ENCODE measurements at places on chromosomes 7 and 10.

DNA sequence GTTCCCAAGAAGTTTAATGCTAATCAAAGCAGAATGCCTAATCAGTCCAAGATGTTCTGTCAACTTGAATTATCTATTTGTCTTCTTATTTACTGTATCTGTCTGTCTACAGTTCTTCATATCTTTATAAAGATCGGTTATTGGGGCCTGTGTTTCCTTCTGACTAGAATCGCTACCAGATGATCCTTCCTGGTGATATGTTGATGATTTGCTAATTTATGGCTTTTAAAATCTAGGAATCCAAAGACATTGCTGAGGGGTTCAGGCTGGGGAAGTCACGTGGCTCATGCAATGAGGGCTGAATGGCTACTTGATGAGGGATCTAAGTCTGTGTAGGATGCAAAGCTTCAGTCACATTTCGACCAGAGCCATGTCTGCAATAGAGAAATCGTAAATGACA is 536.3 kb downstream of the KCNMA1 start:
- DNase-seq: no peak

DNA sequence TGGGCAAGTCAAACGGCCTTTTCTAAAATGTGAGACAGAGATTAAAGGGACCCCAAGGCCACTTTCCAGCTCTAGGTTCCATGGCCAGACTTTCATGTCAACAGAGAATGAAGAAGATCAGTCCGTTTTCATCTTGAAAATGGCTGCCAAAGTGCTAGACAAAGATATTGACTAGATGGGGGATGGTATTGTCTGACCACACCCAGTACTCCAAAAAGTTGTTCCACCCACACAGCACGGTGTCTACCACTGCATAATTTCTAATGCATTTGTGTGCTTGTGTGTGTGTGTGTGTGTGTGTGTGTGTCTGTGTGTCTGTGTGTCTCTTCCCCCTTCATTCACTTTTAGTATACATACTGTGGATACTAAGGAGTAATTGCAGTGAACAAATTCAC is 1.3 kb downstream of the COL1A2 start:
- DNase-seq: no peak

- no peak for DNase-seq
These were observed 172.7 kb upstream of the GDF10 start for GRCh38 chr10:47127188-47127785.

GRCh38 chr7:46960970-46961369 is 620.9 kb downstream of the TNS3 start:
- DNase-seq: no peak

GRCh38 chr10:87979847-87980246 is 116.4 kb downstream of the PTEN start:
- DNase-seq: no peak

- no peak for DNase-seq
These were observed 30.8 kb downstream of the LSMEM1 start for GRCh38 chr7:112511451-112512202.

DNA sequence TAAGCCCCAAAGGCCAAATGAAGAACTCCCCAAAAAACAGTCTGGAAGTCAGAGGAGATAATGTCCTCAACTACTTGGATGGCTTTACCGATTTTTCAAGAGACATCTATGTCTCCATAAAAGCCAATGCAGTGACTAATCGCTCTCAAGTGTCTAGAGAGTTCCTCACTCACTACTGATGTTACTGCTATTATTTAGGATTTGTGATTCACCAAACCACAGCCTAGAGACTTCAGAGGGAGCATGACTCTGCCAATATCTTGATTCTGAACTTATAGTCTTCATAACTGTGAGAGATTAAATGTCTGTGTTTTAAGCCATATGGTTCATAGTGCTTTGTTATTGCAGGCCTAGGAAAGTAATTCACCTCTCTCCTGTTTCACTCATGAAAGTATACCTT is 160.2 kb downstream of the IPMK start:
- DNase-seq: no peak

- no peak for DNase-seq
These were observed 31.1 kb upstream of the TMEM273 start for GRCh38 chr10:49219248-49219647.

- DNase-seq: no peak
These were observed 133.8 kb upstream of the CCDC6 start for GRCh38 chr10:60040014-60040662.

GRCh38 chr10:21194510-21194993 is 297.4 kb upstream of the NEBL start:
- peak; percentile 69 for DNase-seq

DNA sequence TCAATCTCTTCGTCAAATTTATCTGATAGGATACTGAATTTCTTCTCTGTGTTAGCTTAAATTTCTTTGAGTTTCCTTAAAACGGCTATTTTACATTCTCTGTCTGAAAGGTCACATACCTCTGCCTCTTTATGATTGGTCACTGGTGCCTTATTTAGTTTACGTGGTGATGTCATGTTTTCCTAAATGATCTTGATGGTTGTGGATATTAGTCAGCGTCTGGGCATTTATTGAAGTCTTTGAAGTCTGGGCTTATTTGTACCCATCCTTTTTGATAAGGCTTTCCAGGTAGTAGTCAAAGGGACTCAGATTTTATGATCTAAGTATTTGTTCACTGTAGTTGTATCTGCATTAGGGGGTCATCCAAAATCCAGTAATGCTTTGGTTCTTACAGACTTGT is 1407.5 kb upstream of the LRRTM3 start:
- DNase-seq: peak; percentile 78

GRCh38 chr10:4359003-4359402 is 467.0 kb upstream of the AKR1E2 start:
- peak; percentile 2 for DNase-seq

DNA sequence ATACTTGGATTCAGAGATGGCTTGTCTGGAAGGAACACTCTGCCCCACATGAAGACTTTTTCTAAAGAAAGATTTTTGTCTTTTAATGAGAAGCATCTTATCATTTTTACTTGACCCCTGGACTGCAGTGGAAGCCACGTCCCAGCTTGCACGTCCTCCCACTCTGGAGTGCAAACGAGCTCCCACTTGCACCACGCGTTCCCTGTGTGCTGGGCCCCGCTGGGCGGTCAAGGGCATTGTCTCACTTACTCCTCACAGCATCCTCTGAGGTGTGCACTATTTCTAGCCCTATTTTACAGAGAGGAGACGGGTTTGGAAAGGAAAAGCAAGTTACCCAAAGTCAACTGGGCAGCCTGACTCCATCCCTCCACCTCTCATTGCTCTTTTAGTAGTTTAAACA is 175.2 kb downstream of the HIBADH start:
- DNase-seq: no peak

DNA sequence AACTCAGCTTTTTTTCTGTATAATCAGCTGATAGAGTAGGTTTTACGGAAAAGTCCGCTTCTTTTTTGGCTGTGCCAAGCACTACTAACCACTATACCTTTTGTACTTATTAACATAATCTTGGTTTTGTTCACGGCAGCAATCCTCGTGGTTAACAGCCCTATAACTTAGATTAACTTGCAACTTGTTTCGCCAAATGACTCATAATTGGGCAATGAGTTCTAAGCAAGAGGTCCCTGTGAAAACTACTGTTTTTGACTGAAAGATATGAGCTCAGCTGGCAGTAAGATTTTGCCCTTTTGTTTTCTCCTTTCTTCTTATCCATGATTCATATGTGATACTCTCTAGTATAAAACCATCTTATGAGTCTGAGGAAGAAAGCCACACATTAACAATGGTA is 345.0 kb upstream of the PCDH15 start:
- DNase-seq: peak; percentile 77

- DNase-seq: no peak
These were observed 804.3 kb upstream of the COBL start for GRCh38 chr7:52120912-52121311.

GRCh38 chr10:116141246-116141645 is 131.8 kb downstream of the GFRA1 start:
- DNase-seq: no peak

DNA sequence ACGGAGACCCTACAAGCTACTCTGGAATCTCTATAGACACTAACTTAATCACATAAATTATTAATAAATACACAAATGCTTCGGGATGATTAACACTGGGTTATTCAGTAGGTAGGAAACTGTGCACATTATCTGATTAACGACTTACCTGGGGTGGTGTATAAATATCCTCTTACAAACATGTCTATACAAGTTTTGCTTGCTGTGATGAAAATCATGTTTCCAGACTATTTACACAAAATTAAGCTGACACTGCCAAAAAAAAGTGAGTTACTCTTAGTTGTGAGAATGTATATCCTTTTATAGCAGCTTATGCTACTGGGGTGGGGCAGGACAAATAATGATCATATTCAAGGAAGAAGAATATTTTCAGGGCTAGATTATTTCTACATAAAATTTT is 314.6 kb downstream of the C7orf25 start:
- no peak for DNase-seq

GRCh38 chr10:5575482-5576153 is 50.9 kb downstream of the CALML3 start:
- DNase-seq: no peak

DNA sequence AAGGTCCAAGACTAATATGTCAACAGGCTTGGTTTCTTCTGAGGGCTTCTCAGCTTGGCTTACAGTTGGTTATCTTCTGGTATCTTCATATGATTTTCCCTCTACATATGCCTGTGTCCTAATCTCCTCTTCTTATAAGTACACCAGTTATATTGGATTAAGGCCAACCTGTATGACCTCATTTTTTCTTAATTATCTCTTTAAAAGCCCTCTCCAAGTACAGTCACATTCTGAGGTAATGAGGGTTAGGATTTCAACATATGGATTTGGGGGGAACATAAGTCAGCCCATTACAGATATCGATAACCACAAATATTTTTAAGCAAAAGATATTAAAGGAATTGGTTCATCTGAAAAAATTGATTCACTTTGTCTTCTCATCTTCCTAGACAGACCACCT is 49.2 kb downstream of the IQUB start:
- no peak for DNase-seq

GRCh38 chr7:86980223-86980622 is 79.2 kb downstream of the ELAPOR2 start:
- no peak for DNase-seq

GRCh38 chr7:144713850-144714249 is 122.0 kb downstream of the TPK1 start:
- DNase-seq: no peak

DNA sequence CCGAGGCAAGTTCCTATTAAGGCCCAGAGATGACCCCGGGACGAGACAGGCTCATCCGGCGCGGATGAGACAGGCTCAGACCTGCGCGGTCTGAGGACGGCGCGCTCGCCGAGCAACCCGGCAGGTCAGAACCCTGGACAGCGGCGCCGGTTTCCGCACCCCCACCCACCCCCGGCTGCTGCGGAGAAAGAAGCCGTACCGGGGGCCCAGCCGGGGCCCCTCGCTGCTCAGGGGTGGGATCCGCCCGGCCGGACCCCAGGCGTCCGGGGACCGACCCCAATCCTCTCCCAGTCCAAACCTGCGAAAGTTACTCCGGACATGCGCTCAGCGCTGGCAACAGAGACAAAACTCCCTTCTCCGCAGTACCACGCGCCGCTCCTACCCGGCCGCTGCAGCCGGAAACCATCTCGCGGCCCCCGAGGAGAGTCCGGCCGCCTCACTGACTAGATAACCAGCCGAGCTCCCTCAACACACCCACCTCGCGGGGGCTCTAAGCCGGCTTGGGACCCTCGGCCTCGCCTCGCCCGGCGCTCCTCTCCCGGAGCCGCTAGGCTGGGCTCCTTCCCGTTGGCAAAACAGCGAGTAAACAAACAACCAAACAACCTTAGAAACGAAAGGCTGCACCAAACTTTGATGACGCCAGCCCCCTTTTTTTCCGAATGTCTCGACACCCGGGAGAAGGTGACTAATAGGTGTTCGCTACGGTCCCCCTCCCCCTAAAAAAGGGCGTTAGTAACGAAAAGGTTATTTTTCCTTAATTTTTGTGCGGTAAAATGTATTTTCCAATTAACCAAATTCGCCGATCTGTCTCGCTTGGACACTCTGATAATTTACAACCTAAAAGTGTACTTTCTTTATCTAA is 2.3 kb upstream of the DRGX start:
- peak; percentile 45 for DNase-seq

GRCh38 chr7:77413861-77414424 is 2.2 kb downstream of the GSAP start:
- no peak for DNase-seq

DNA sequence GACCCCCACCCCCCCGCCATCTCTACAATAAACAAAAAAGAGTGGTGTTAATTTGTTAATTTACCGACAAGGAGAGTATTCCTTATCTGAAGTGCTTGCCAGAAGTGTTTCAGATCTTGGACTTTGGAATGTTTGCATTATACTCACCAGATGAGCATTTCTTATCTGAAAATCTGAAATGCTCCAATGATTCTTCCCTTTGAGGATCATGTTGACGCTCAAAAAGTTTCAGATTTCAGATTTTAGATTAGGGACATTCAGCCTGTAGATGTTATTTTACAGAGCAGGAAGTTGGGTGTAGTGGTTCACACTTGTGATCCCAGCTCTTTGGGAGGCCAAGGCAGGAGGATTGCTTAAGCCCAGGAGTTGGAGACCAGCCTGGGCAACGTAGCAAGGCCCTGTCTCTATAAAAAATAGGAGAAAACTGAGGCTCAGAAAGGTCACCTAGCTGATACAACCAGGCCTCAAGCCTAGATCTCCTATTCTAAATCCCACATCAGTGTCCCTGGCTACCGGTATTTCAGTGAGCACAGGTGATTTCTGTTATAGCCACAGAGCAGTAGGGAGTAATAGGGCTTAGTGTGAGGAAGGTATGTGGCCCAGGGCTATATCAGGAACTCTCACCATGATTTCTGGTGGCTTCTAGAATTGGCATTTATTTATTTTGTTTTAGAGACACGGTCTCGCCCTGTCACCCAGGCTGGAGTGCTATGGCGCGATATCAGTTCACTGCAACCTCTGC is 35.4 kb downstream of the TMEM120A start:
- DNase-seq: peak; percentile 45

DNA sequence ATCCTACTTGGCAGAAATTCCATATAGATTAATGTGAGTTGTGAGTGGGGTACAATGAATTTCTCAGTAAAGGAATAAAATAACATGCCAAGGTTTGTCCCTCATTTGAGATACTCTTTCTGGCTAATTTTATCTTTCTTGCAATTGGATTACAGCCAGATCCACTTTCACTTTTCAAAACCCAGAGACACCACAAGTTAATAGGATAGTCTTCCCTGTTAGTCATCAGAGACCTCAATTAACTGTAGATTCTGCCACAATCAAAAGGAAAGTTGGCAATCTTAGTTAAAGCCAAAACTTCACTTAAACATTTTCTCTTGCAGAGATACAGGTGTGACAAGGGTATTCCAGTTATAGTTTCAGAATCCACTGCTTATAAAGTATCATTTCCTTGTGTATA is 91.4 kb upstream of the PHYHIPL start:
- DNase-seq: no peak

DNA sequence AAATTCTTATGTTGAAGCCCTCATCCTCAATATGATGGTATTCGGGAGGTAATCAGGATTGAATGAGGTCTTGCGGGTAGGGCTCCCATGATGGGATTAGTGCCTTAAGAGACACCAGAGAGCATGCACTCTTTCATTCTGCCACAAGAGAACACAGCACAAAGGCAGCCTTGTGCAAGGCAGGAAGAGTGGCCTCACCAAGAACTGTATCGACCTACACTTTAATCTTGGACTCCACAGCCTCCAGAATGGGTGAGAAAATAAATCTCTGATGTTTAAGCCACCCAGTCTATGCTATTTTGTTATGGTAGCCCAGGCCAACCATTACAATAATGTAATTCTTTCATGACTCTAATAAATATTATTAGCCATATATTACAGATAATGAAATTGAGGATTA is 8.4 kb downstream of the SEM1 start:
- DNase-seq: no peak
